EH (cell line): ENCODE measurements at places on chromosomes 4 and X.

DNA sequence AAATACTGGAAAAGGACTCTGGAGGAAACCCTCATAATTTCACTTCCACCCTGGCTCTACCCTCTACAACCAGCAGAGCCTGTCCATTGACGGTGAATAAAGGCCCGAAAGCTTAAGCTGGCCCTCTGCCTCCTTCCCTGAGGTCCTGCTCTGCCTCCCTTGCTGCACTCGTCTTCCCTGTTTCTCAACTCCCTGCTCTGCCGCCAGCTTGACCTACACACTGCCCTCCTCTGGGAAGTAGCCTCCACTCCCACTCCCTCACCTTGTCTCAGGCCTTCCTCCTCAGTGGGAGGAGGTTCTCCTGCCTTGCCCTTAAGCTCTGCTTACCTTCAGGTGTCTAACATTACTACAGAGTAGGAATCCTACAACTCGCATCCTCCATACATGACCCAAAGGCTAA lies 608.6 kb upstream of the NR3C2 start:
- no peak for DNase-seq

GRCh38 chr4:38067499-38067898 lies 107.3 kb downstream of the PTTG2 start:
- DNase-seq, result no peak

DNA sequence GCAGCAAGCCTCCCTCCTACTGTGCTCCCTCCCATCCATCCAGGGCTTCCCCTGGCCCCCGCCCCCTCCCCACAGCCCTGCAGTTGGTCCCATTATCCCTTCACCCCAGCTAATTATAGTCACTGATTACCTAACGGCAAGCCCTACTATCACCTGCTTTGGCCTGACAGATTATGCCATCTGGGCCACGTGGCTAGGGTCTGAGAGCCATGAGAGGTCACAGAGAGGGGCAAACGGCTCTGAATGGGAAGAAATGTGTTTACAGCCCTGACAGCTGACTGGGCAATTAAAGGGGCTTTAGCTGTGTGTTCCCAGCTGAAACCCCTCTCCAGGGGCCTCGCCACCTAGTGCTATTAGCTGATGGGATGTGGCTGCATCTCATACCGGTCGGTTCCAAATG lies 134.4 kb upstream of the CPEB2 start:
- no peak for DNase-seq

GRCh38 chr4:14272206-14272605 lies 644.7 kb upstream of the BOD1L1 start:
- DNase-seq, result no peak

DNA sequence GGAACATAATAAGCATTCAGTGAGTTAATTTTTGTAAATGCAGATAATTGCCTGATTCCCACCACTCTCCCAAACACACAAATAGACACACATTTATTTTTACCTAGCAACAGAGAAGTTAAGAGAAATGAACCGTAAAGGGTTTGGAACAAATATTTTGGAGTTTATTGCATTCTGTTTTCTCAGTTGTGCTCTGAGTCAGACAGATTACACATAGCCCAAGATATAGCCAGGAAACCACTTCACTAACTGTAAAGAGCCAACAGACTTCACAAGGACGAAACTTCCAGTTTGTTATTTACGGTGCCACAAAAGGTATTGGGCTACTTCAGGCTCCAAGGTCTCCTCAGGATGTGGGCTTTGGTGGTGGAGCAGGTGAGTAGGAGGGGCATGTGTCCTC lies 217.0 kb downstream of the BMPR1B start:
- DNase-seq, result no peak

DNA sequence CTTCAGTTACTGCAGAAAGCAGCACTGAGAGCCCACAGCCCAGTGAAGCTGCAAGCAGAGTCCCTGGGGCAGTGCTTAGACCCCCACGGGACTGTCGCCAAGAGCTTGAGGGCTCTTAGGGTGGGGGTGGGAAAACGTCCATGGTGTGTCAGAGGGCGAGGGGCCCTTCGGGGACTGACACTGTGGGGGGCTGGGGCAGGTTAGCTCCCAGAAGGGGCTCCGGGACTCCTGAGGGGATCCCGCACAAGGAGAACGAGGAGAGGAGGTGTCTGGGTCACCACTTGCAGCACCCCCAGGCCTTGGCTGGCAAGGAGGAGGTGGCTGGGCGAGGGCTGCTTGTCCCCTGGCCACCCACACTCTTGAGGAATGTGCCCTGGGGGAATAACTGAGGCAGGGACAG lies 20.8 kb downstream of the NAT8L start:
- DNase-seq, result no peak

DNA sequence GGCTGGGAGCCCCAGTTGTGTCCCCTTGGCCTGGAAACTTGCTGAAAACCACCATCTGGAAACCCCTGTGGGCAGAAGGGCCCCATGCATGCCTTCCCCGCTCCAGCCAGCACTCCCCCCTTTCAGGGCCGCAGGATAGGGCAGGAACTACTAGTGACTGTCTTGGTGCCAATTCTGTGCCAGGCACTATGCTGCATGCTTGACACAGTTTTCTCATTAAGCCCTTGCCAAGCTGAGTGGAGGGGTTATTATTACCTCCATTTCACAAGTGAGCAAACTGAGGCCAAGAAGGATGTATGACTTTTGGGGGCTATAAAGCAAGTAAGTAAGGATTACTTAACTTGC lies 73.6 kb upstream of the PJA1 start:
- DNase-seq, result no peak

DNA sequence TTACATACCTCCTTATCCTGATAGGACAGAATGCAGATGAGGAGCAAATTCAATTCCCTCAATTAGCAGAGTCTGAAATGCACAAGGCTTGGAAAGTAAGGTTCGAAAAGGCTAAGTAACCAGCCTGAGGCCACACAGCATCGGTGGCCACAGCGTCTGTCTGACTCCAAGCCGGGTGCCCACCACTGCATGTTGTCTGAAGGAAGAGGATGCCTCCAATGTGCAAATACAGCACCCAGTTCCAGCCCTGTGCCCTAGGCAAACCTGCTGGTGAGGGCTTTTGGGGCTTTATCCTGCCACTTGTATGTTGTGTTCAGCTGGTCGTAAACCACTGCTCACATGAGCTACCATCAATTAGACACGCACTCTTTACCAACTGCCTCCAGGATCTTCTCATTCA lies 48.6 kb upstream of the PPP2R2C start:
- DNase-seq, result no peak

DNA sequence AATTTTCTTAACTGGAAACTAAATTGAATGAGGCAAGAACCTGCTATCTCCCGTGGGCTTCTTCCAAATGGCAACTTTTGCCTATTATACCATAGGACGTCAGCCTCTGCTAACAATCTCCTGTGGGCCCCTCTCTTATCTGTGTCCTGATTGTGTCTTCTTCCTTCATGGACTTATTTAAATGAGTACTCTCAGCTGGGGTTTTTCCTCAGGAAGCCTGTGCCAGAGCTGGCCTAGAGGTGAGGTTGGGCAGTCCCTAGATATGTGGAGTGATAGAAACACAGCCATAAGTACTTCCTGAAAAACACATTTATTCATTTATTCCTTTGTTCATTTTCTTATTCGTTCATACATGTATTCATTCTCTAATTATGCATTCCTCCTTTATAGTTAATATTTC lies 712.5 kb upstream of the SLIT2 start:
- DNase-seq, result no peak

DNA sequence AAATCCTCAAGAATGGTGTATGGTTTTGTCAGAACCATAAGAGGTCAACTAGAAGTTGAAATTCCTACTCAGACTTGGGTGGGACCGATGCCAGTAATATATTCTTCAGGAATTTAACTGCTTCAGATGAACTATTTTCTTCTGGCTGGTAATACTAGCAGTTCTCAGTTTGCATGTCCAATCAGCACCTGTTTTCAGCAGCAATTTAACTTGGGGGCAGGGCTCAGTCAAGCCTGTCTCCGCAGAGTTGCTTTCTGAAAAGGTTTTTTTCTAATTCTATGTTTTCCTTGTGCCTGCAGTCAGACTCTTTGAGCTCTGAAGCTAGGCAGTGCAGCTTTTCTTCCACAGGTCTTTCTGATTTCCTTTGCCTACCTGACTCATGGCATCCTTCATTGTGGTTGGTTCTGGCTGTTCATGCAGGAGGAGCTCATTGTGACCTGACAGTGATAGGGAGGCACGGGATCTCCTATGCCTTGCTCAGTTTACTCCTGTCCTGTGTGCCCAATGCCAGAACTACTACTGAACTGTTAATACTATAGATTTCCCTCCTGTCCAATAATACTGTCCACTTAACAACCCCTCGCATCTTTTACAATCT lies 17.3 kb upstream of the FMR1 start:
- no peak for DNase-seq

- peak; percentile 83 for DNase-seq
Measured at GRCh38 chr4:94634271-94634670, 123.5 kb upstream of the BMPR1B start.

DNA sequence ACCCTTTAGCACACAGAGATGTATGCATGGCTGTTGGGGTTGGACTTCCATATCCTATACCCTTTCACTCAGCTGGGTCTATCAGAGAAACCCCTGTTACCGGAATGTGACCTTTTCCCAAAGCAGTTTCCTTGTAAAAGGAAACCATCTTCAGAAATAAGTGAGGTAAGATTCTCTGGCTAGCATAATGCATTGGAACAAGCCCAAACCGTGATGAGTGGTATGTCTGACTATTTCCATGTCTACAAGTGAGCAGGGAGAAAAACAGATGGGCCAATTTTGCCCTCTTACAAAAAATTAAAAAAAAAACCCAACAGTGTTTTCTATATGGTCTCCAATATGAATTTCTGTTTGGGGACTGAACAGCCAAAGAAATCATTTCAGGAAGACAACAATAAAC lies 283.9 kb downstream of the SMARCA1 start:
- DNase-seq, result peak; percentile 3

GRCh38 chr4:128812442-128813235 lies 3.1 kb downstream of the JADE1 start:
- peak; percentile 86 for DNase-seq

GRCh38 chr4:110907801-110908313 lies 285.0 kb upstream of the PITX2 start:
- no peak for DNase-seq

- no peak for DNase-seq
Measured at GRCh38 chrX:22968494-22968893, 31.3 kb upstream of the DDX53 start.

- DNase-seq, result no peak
Measured at GRCh38 chr4:88653371-88653946, 44.2 kb downstream of the NAP1L5 start.

DNA sequence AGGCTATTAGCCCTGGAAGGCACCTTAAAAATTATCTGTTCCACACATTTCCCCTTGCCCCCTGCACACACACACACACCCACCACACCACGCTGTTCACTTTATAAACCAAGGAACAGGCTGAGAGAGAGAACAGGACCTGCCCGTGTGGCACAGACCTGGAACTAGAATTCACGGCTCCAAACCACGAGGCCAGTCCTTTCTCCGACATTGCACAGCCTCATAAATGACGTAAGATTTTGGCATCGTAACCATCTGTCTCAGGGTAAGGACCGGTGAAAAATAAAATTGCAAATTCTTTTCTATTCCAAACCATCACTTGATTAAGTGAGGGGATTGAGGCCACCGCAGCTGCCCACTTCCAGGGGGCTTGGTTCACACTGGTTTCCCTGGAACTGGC lies 330.3 kb downstream of the BCOR start:
- peak; percentile 17 for DNase-seq

- DNase-seq, result peak; percentile 18
Measured at GRCh38 chr4:142064181-142064580, 427.8 kb downstream of the IL15 start.
